ENCODE measurements at places on chromosomes 11 and 22.

GRCh38 chr22:49139492-49140151 lies 688.1 kb downstream of the BRD1 start:
- no peak for DNase-seq

GRCh38 chr11:71182791-71183677 lies 69.3 kb downstream of the SHANK2 start:
- DNase-seq, result no peak

GRCh38 chr11:48193876-48194275 lies 22.7 kb upstream of the OR4B1 start:
- no peak for DNase-seq

GRCh38 chr11:122864386-122865115 lies 18.0 kb upstream of the JHY start:
- no peak for DNase-seq

DNA sequence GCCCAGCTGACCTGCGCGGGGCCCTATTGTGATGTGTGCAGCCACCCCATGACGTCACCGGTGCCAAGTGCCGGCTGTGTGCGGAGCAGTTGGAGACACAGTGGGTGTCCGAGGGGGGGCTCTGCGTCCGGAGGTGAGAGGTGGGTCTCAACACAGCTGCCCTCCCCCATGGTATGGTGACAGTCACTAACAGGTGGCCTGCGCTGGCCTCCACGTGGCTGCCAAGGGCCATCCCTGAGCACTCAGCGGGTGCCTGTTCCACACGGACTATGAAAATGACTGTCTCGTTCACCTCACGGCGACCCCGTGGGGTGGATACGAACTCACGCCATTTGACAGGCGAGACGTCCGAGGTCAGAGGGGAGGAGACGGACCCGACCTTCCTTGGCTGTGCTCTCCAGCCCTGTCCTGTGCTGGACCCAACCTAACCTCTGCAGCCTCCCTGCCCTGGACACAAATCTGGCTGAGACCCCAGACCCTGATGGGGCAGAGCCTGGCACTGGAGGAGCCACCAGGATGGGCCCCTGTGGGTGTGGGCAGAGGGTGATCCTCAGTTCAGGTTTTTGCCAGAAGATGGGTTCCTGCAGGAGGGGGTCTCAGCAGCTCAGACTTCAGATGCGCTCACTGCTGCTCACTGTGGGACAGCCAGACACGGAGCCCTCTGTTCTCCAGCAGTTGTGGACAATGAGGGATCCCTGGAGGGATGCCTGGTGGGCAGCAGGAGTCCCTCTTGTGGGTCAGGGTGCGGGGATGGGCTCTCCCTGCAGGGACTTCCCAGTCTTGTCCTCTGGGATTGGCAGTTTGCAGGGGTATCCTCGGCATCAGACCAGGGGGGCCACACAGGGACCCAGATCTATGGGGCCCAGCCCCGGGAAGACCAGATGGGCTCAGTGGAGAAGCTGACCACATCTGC lies 6.3 kb downstream of the HRAS start:
- DNase-seq, result no peak

- DNase-seq, result no peak
These were observed 4.4 kb upstream of the PRSS23 start for GRCh38 chr11:86795949-86796348.

- no peak for DNase-seq
These were observed 48.1 kb upstream of the EIF3D start for GRCh38 chr22:36577019-36577418.

DNA sequence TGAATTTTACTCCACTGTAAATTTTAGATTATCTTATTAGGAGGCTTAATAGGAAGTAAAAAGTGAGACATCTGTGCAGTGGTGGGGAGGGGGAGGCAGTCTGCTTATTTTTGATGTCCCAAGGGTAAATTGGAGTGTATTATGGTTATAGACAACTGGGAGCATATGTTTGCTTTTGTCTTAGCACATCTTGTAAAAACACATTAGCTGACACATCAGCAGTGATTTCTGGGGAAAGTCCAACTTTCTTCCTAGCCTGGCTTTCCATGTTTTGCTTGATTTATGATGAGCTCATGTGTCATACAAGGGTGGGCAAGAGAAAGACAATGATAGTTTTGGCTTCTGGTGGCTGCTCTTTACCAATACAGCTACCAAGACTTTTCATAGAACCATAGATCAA lies 4.0 kb downstream of the ANO3 start:
- DNase-seq, result no peak

- no peak for DNase-seq
These were observed 22.8 kb upstream of the TEF start for GRCh38 chr22:41358927-41359326.

DNA sequence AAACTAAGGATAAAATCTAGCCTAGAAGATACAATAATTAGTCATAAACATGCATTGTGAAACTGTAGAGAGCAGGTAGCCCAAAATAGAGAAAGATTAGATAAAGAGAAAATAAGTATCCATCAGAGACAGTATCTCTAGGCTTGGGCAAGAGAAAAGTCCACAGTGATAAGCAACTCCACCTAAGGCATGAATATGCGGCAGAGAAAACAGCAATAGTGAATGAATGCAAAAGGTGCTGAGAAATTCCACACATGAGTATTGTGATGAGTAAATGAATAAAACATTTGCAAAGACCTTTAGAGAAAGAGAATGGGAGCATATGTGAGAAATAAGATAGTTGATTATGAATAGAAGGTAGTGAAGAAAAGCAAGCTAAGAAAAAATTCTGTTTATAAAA lies 8.7 kb downstream of the MS4A2 start:
- DNase-seq, result no peak

- DNase-seq, result no peak
These were observed 4.2 kb downstream of the GAL3ST3 start for GRCh38 chr11:66044757-66045156.

DNA sequence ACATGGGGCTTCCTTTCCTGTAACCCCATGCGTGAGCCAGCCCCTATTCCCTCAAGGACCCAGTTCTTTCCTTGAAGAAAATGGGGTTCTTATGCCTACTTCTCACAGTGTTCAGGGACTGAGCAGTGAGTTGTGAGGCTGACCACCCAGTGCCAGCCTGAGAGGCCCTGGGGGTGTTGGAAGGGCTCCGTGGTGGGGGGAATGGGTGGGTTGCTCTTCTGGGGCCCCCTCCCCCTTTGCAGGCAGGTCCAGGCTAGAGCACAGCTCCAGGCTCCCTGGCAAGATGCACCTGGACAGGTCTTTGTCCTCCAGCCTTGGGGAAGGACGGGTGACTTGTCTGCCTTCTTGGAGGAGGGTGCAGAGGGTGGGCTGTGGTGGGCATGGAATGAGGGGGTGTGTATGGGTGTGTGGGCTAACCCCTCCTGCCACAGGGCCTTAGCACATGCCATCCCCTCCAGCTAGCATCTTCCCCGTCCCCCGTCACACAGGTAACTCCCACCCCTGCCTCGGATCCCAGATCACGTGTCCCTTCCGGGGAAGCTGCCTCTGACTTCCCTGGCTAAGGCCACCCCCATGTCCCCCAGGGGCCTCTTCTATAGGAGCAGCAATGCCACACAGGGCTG lies 64.6 kb downstream of the MYEOV start:
- no peak for DNase-seq

- no peak for DNase-seq
These were observed 1160.4 kb downstream of the BRD1 start for GRCh38 chr22:48667289-48667688.

- no peak for DNase-seq
These were observed 30.7 kb downstream of the BUD13 start for GRCh38 chr11:116742104-116742503.

- no peak for DNase-seq
These were observed 44.9 kb downstream of the MACROD1 start for GRCh38 chr11:64120951-64121569.

DNA sequence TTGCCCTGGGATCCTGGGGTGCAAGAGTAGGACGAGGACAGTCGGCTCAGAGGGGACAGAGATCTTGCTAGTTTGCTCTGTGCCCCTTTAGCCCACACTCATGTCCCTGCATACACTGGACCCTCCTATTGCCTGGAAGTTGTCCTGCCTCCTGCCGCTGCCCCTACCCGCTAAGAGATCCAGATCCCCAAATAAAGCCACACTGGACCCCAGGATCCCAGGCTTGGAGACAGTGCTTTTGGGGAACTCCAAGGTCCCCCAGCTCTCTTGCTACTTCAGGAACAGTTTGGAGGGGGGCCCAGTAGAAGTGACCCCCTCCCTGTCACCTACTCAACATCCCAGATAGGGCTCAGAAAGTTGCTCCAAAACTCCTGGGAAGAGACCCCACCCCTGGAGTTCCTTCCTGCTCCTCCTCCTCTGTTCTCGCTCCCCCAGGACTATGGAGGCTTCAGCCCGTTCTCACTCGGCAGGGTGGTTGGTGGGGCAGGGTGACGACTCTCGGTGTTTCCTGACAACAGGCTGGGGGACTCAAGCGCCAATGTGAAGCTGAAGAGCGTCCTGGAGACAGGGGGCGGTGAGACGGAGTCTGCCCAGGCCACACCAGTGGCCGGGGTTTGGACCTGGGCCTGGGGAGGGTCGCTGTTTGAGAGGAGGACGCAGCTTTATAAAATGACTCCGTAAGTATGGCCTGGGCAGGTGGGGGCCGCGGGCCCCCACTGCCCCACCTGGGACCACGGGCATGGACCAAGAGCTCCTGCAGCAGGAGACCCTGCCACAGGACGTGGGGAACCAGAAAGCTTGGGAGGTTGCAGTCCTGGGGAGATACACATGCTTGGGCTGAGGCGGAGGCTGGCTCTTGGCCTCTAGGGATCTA lies 19.2 kb upstream of the TUB start:
- no peak for DNase-seq

DNA sequence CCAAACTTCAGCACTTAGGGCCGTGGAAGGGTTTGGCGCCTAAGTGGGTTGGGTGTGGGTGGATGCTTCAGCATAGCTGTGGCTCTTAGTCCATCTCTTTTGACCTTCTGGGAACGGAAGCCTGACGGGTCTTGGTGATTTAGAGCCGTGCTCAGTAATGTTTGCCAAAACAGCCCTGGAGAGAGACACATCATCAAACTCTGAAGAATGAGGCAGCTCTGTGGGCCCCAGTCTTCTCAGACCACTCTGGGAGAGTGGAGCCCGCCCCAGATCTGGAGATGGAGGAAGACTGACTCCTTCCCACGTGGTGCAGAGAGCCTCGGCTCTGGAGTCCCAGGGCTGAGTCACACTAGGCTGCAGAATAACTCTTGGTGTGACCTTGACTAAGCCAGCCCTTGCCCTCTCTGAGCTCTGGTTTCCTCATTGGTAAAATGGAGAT lies 168.9 kb downstream of the C11orf91 start:
- no peak for DNase-seq

DNA sequence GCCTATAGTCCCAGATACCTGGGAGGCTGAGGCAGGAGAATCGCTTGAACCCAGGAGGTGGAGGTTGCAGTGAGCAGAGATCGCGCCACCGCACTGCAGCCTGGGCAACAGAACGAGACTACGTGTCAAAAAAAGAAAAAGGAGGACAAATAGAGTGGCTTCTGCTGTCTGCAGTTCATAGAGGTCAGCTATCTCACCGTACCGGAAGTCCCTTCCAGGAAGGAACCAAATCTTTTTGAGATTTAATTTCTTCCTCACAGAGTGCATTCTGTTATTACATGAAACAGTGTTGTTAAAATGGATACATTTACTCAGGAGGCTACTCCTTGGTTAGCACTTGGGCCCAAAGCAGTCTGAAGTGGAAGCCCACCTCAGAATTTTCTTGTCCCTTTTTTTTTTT lies 33.4 kb downstream of the FAM118A start:
- DNase-seq, result no peak

GRCh38 chr22:50209893-50210292 lies 9.1 kb downstream of the SELENOO start:
- no peak for DNase-seq

Data from stimulated activated CD8-positive, alpha-beta memory T cell treated with anti-CD3 and anti-CD28 coated beads, Interleukin-12 subunit alpha, Interleukin-12 subunit beta, amount 100 ng/mL, for 4 hours (primary cell).